Activated CD4-positive, alpha-beta T cell treated with anti-CD3 and anti-CD28 coated beads for 36 hours (primary cell): ENCODE measurements at places on chromosomes 6 and 20. TPM values are rescaled to one million over a fixed set of nuclear protein-coding genes. Genes with fewer than 3 reads are reported as not detected.

- DNase-seq = peak; percentile 47
Observed at GRCh38 chr20:49278818-49279676, 1.2 kb upstream of the ZNFX1 start.

DNA sequence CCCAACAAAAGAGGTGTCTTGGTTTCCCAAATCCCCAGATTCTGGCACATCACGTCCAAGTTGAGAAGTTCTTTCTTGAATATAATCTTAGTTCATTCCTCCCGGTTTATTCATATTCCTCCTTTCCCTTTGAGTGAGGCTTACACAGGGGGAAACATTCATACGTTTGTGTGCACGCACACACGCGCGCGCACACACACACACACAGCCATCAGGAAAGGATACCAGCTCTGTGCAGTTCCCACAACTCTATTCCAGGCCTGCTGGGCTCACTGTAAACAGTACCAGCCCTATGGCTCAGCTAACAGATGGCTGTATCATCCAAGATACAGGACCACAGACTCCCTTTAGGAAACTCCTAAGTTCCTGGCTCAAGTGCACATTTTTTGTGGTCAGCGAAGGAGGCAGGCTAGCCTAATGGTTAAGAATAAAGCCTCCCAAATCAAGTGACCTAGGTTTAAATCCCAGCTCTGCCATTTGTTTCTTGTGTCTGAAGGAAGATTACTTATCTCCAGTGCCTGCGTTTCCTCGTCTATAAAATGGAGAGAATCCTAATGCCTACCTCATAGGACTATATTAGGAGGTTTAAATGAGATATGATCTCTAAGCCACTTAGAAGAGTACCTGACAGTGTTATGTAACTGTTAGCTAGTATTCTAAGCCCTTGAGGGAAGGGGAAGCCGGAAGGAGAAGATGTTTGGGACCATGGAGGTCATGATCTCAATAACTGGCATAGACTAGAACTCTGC, 3.7 kb upstream of the TAF8 start:
- DNase-seq = peak; percentile 39

DNA sequence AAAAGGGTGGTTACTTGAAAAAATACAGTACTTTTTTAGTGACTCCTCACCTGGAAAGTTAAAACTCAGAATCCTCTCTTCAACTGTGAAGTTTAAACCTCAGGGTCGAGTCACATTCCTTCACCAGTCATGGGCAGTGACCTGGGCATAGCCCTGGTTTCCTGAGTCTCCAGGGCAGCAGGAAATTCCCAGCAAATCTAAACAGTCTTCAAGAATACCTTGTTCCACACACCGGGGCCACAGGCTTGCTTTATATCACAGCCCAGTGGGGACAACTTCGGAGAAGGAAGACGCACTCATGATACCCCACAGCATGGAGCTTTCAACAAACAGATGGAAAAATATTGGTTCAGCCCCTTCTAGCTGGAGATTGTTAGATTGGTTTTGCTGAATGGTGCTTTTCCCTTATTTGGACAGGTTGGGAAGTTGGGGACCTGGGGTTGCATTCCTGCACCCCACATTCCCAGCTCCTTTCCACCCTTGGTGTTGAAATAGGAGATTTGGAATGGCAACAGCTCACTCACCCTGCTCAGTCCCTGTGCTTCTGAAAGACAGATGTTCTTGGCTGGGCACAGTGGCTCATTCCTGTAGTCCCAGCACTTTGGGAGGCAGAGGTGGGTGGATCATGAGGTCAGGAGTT, 113.0 kb upstream of the TMEM170B start:
- DNase-seq = no peak

OR2H2 gene
- total RNA-seq = not detected

KCNS1 gene
- 0.79 TPM for total RNA-seq
